ENCODE measurements at places on chromosomes 3 and 15.

GRCh38 chr3:175893566-175893965 lies 1034.4 kb downstream of the NAALADL2 start:
- DNase-seq = no peak

DNA sequence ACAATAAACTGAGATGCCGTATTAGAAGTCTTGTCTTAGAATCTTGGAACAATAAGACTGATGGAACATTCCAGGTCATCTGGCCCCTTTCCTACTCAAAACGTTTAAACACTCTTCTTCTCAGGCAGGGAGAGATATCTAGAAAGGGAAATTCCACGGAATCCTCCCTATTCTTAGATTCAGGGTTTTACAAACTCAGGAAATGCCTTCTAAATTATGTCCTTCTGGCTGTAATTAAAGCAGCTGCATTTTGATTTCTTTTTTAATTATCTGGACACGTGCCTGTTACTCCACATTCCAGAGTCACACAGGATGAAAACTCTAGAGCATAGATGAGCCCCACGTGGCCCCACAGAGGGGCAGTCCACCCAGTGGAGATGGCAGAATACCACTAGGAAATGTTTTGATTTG lies 41.5 kb upstream of the MTMR10 start:
- DNase-seq = no peak

GRCh38 chr15:43325039-43325684 lies 5.2 kb downstream of the LCMT2 start:
- DNase-seq = no peak

DNA sequence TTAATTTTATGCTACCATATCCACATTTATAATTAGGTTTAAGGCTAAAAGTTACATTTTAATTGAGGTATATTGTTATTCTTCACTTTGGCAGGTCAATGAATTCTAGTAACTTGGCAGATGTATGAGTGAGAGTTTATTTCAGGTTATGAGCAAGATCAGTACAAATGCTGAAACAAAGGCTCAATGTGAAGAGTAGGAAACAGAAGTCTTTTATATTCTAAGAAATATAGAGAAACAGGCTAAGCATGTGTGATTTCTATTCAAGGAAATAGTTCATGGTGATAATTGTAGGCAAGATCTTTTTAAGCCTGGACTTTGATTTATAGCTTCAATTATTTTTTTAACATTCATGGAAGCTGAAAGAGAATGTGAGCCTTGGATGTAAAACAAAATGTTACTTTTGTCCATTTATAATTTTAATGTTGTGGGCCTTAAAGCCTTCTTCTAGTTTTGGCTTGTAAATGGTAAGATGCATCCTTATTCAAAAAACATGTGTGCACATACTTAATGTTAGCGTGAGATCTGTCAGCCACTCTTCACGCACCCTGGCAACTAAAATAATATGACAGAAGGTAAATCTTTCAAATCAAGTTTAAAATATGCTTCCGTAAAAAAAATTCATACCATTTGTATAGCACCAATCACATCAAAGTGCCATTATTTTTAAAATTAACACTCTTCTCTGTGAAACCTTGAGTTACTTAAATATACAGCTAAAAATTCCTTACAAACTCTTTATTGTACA lies 22.8 kb upstream of the OSTN start:
- no peak for DNase-seq

- no peak for DNase-seq
Observed at GRCh38 chr3:124347418-124347817, 355.5 kb upstream of the ROPN1 start.

DNA sequence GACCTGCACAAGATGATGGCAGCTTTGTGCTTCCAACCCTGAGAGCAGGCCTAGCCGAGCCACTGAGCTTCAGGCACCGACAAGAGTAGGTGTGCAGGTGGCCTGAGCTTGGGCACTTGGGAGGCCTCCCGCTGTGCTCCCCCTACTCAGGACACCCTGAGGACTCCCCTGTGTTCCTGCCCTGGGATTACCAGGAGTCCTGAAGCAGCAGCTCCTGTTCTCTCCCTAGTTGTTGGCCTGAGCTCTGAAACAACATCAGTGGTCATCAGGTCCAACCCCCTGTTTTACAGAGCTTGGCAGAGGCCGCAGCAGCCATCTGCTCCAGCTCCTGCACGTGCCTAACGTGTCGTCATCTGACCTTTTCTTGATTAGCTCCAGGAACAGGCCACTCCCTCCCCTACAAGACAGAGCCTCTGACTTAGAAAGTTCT lies 8.0 kb upstream of the MESP2 start:
- DNase-seq = no peak

DNA sequence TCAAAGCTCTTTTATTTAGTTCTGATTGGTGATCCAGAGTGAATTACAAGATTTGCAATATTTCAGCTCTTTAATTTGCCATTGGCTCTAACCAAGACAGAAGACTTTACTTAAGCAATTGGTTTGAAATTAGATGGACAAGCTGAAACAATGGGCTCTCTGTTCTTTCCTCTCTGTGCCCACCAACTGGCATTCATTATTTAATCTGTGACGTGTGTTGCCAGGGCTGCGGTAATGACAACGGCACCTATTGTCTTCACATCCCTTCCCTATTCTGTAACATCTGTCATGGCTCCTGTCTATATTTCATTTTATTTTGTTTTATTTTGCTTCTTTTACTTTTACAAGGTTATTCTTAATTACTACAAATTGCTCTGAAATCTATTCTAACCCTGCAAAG lies 33.9 kb downstream of the PLD1 start:
- no peak for DNase-seq

GRCh38 chr3:15591242-15591641 lies 10.1 kb downstream of the HACL1 start:
- peak; percentile 24 for DNase-seq

GRCh38 chr3:24161841-24162240 lies 216.8 kb downstream of the NR1D2 start:
- no peak for DNase-seq

DNA sequence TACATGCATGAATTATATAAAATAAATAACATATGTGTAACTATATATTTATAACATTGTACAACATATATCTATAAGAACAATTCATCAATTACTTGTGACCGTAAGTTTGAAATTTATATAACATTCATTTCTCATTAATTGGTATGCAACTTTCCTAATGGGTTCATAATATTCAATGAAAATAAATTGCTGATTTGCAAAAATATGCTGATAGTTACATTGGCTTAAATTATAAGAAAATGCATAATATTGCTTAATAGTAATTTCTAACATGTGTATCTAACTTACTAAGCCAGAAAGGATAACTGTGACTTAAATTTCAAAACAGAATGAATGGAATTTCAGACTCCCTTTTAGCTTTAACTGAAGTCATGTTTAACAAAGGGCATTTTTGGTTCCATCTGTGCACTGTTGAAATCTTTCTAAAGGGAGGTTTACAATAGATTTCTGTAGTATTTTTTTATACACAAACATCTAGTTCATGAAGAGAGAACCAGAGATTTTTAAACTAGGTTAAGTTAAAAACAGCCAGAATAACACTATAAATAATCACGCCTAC lies 310.9 kb downstream of the TBC1D5 start:
- DNase-seq = no peak
